Kidney (tissue), 22 donors: ENCODE measurements at places on chromosomes 5 and 9.

DNA sequence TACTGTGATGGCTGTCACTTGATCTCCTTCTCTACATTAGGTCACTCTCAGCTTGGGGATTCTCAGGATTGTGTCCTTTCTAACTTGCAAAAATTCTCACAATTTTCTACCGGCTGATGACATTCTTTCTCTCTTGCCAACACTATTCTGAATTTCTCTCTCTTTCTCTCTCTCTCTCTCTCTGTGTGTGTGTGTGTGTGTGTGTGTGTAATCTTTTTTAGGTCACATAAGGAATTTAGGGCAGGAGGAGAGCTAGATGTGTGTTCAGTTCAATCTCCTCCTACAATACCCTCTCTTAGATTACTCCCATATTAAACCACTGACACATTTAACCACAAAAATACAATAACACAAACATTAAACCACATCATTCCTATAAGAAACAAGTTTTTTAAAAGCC, 242.3 kb upstream of the NREP start:
- H3K27me3 ChIP-seq, result no peaks in the 10 kb centered on the region
- H3K27ac ChIP-seq, result no peak overlapping the region
- no peak overlapping the region for H3K4me3 ChIP-seq
- no peaks in the 10 kb centered on the region for H3K36me3 ChIP-seq

- H3K4me3 ChIP-seq, result no peak overlapping the region
- peaks cover 3% of the 10 kb centered on the region for H3K4me1 ChIP-seq
- H3K36me3 ChIP-seq, result no peaks in the 10 kb centered on the region
- H3K27me3 ChIP-seq, result no peaks in the 10 kb centered on the region
Observed at GRCh38 chr9:125493384-125493783, 213.6 kb downstream of the MAPKAP1 start.

DNA sequence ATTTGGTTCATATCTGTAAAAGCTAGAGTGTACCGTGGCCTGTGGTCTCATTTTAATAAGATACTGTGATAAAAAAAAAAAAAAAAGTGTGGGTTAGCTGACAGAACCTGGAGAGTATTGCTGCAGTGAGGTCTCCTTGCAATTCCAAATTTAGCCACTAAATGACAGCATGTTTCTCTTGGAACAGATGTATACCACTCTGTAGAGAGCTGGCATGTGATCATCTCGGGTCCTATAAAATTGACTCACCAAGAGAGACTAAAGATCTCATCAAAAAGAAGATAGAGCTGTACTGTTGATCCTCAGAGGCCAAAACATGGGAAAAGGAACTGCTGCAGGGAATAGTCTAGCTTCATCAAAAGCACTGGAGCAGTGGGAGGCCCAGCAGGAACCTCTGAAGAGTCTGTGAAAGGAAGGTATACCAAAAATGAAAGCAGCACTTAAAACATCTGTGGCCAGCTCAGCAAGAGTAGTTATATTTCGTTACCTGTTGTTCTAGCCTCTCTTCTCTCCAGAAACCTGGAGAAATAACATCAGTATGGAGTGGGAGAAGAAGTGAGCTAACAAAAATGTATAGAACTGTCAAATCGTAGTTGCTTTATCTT, 826.8 kb downstream of the EFNA5 start:
- no peaks in the 10 kb centered on the region for H3K36me3 ChIP-seq
- no peak for DNase-seq
- H3K27ac ChIP-seq, result no peak overlapping the region
- no peaks in the 10 kb centered on the region for H3K27me3 ChIP-seq
- H3K4me3 ChIP-seq, result peak overlapping the region; percentile 26

GRCh38 chr5:143506836-143507552, 103.5 kb upstream of the NR3C1 start:
- no peak overlapping the region for H3K4me3 ChIP-seq
- no peaks in the 10 kb centered on the region for H3K27me3 ChIP-seq
- DNase-seq, result peak; percentile 28
- peak overlapping the region; percentile 58 for H3K27ac ChIP-seq
- no peaks in the 10 kb centered on the region for H3K36me3 ChIP-seq
- H3K4me1 ChIP-seq, result peaks cover 5% of the 10 kb centered on the region

DNA sequence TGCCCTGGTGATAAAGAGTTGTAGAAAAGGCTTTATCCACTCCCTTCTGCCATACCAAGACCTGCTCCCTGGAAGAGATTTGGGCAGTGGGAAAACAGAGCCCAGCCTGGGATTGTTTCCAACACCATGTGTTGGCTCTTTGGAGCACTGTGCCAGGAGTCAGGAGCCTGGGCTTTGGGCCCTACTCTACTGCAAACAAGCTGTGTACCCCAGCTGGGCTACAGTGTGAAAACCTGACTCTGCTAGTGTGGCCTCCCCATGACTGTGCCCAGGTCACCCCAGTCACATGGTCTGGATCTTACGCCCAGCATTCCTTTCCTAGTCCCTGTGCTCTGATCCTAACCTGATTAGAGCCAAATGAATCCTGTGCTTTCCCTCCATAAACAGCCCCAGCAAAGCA, 39.3 kb upstream of the SHB start:
- H3K4me3 ChIP-seq, result no peak overlapping the region
- H3K27ac ChIP-seq, result peak overlapping the region; percentile 49
- DNase-seq, result peak; percentile 16
- H3K4me1 ChIP-seq, result peaks cover 9% of the 10 kb centered on the region

GRCh38 chr9:71108937-71109336, 12.5 kb downstream of the TRPM3 start:
- H3K27me3 ChIP-seq, result no peaks in the 10 kb centered on the region
- H3K4me1 ChIP-seq, result no peaks in the 10 kb centered on the region
- DNase-seq, result no peak
- H3K27ac ChIP-seq, result no peak overlapping the region
- H3K4me3 ChIP-seq, result no peak overlapping the region

DNA sequence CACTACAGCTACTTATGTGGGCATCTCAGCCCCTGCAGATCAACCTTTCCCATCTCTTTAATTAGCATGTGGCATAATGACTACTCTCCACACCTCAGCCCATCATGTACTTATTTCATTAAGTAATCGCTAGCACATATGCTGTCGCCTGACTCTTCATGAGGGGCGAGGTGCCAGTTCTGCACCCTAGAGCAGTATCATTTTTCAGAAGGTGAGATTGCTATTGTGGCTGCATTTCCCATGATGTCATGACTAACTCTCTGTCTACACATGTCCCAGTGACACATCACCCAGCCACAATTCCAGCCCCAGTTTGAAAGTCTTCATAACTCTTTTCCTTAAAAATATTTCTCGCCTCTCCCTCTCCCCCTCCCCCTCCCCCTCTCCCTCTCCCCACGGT, 7.6 kb upstream of the F2RL1 start:
- DNase-seq, result no peak
- no peaks in the 10 kb centered on the region for H3K36me3 ChIP-seq
- H3K27ac ChIP-seq, result no peak overlapping the region
- no peaks in the 10 kb centered on the region for H3K27me3 ChIP-seq

- no peak overlapping the region for H3K4me3 ChIP-seq
- no peak overlapping the region for H3K27ac ChIP-seq
- DNase-seq, result no peak
- no peaks in the 10 kb centered on the region for H3K4me1 ChIP-seq
- H3K36me3 ChIP-seq, result peaks cover 3% of the 10 kb centered on the region
- H3K27me3 ChIP-seq, result no peaks in the 10 kb centered on the region
Observed at GRCh38 chr5:36164461-36164860, 12.6 kb downstream of the SKP2 start.

GRCh38 chr5:137105351-137106035, 393.6 kb downstream of the SPOCK1 start:
- DNase-seq, result no peak
- no peak overlapping the region for H3K27ac ChIP-seq
- no peaks in the 10 kb centered on the region for H3K4me1 ChIP-seq
- H3K27me3 ChIP-seq, result no peaks in the 10 kb centered on the region
- H3K4me3 ChIP-seq, result no peak overlapping the region

GRCh38 chr5:111514087-111514486, 1.8 kb upstream of the STARD4 start:
- no peaks in the 10 kb centered on the region for H3K27me3 ChIP-seq
- H3K4me1 ChIP-seq, result no peaks in the 10 kb centered on the region
- DNase-seq, result no peak

- H3K27ac ChIP-seq, result no peak overlapping the region
- H3K36me3 ChIP-seq, result no peaks in the 10 kb centered on the region
- H3K4me1 ChIP-seq, result no peaks in the 10 kb centered on the region
- no peaks in the 10 kb centered on the region for H3K27me3 ChIP-seq
- DNase-seq, result no peak
- no peak overlapping the region for H3K4me3 ChIP-seq
Observed at GRCh38 chr9:125119643-125120286, 23.6 kb downstream of the SCAI start.

- DNase-seq, result no peak
- no peaks in the 10 kb centered on the region for H3K27me3 ChIP-seq
Observed at GRCh38 chr9:2809692-2810419, 34.0 kb downstream of the PUM3 start.

DNA sequence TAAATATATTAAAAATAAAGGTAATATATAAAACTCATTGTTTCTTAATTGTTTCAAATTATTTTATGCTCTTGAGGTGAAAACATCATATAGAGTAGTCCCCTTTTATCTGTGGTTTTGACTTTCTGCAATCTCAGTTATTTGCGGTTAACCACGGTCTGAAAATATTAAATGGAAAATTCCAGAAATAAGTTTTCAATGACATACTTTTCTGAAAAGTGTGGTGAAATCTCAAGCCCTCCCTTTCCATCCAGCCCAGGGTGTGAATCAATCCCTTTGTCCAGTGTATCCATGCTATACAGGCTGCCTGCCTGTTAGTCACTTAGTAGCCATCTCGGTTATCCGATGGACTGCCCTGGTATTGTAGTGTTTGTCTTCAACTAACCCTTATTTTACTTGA, 546.7 kb upstream of the DMAC1 start:
- no peak overlapping the region for H3K4me3 ChIP-seq
- no peaks in the 10 kb centered on the region for H3K27me3 ChIP-seq
- H3K27ac ChIP-seq, result no peak overlapping the region
- no peak for DNase-seq
- H3K4me1 ChIP-seq, result no peaks in the 10 kb centered on the region
- H3K36me3 ChIP-seq, result no peaks in the 10 kb centered on the region

DNA sequence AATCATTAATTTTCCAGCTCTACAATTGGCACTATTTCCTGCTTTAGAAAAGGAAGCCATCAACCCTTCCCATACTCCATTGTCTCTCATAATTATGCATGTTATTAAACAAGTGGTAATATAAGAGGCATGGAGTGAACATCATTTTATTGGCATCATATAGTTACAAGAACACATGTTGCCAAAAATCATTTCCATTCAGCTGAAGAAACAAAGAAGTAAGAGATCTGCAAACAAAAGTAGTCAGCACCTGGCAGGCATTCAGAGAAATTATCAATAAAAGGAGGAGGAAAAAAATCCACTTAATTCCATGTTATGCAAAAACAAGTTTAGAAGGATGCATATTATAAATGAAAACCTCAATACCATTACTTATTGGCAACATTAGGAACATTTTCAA, 1208.2 kb upstream of the C9orf72 start:
- H3K4me3 ChIP-seq, result no peak overlapping the region
- no peaks in the 10 kb centered on the region for H3K4me1 ChIP-seq
- H3K36me3 ChIP-seq, result no peaks in the 10 kb centered on the region

DNA sequence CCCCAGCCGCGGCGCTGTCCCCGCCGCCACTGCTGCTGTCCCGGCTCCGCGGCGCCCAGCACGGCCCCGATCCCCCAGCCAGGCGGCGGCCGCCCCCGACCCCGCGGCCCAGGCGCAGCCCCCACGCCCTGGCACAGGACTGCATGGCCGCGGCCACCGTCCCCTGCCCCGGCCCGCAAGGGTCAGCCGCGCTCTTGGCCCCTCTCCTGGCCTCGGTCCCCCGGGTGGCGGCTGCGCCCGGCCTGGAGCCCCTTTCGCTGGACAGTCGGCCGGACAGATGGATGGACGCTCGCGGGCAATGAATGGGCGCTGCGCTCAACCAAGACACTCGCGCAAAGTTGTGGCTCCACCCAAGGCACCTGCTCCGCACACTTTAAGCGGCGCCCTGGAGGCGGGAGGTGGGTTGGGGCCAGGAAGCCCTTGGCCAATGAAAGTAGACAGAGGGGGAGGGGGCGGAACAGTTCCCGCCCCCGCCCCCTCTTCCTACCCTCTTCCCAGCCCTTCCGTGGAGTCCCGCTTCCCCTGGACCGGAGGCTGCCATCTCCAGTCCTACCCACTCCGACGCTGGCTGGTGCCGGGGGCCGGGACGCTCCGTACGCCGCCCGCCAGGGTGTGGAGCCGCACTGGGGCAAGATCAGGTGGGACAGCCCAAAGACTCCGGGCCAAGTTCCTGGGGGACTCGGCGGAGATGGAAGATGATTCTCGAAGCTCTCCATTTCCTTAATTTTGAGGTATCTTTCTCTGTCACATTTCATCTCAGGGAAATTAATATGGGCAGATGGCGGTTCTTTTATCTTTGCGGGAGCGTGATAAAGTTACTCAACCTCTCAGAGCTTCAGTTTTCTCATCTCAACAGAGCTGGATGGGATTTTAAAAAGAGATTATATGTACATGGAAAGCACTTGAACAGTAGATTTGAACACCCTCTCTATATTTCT, at the start of gene GLDC:
Gene GLDC, minus strand, starts transcription at position 375 of the 938 bp plus-strand sequence. Its CDS starts 230 bp downstream, at position 145.
- peak; percentile 92 for DNase-seq
- peaks cover 6% of the 10 kb centered on the region for H3K27me3 ChIP-seq
- peak within 1 kb of the TSS; percentile 88 for H3K4me3 ChIP-seq
- peak within 1 kb of the TSS; percentile 85 for H3K27ac ChIP-seq

GRCh38 chr9:114743446-114743845, 61.5 kb upstream of the TEX48 start:
- no peaks in the 10 kb centered on the region for H3K4me1 ChIP-seq
- no peaks in the 10 kb centered on the region for H3K36me3 ChIP-seq
- no peak overlapping the region for H3K27ac ChIP-seq
- H3K4me3 ChIP-seq, result no peak overlapping the region
